ENCODE measurements at places on chromosomes 5 and 9.

DNA sequence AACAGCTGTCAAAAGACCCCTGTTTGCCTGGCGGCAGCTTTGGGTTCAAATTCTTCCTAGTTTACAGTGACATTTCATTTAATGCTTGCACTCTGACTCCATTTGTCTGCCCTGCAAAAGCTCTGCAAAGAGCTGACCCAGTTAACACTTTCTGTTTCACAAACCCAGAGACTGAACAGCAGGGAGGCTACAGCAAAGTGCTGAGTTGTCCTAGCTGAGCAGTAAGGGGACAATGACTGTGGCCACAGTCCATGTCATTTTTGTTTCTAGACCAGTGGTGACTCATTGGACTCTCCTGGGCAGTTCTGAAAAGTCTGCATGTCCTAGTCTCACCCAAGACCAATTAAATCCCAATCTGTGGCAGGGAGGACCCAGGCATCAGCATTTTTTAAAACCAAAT, 994.8 kb upstream of the WWC1 start:
- no peak for DNase-seq

DNA sequence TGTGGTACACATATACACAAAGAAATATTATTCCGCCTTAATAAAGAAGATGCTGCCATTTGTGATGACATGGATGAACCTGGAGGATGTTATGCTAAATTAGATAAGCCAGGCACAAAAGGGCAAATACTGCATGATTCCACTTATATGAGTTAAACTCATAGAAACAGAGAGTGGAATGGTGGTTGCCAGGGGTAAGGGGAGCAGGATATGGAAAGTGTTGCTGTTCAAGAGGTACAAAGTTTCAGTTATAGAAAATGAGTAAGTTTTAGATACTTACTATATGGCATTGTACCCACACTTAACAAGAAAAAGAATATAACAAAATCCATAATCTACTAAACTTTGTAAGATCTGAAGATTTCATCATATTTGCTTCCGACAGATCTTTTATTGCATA, 252.2 kb downstream of the SYK start:
- DNase-seq, result no peak

- DNase-seq, result no peak
Measured at GRCh38 chr5:35921930-35922329, 16.5 kb downstream of the CAPSL start.

- DNase-seq, result no peak
Measured at GRCh38 chr5:33968211-33969005, 16.1 kb downstream of the SLC45A2 start.

GRCh38 chr5:125587631-125588030, 835.6 kb upstream of the GRAMD2B start:
- DNase-seq, result no peak

DNA sequence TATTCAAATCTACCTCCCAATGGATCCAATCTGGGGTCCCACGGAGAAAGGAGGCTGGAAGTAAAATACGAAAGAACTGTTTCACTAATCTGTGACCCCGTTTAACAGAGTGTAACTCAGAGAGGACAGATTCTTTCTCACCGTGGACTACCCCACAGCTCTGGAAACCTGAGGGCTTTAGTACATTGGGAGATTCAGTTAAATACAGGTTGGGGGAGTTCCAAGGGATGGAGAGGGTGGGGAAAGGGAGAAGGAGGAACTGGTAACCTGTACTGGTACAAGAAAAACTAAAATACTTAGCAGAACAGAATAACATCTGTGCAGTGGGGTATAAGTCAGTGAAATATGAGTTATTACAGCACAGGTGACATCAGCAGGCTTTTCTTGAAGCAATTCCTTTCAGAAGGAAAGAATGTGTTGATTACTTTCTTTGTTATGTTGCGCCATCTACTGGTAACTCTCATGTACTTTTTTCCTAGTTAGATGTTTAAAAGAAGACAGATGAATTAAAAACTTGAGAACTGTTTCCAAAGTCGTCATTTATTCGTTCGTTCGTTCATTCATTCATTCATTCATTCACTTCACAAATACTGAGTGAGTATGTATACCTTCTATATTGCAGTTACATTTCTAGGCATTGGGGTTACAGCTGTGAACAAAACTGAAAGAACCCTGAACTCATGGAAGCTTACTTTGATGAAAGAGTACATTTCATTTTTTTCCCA, 30.0 kb upstream of the STOM start:
- DNase-seq, result no peak

GRCh38 chr9:122402403-122402871, 31.6 kb downstream of the PTGS1 start:
- no peak for DNase-seq

DNA sequence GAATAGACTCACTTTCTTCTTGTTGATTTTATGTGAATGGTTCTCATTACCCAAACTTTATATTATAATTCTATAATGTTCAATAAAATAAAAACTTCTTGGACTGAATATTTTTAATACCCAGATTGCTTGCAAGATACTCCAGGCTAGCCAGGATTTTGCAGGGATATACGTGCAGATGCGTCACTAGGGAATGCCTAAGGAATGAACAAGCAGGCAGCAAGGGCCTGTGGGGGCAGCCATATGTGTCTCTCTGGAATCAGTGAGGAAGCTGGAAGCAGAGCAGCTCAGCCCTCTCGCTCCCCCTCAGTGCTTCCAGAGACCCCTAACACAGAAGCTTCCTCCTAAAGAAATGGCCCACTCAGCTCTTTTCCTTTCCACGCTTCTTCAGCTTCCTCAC, 457.4 kb downstream of the CCDC171 start:
- no peak for DNase-seq

DNA sequence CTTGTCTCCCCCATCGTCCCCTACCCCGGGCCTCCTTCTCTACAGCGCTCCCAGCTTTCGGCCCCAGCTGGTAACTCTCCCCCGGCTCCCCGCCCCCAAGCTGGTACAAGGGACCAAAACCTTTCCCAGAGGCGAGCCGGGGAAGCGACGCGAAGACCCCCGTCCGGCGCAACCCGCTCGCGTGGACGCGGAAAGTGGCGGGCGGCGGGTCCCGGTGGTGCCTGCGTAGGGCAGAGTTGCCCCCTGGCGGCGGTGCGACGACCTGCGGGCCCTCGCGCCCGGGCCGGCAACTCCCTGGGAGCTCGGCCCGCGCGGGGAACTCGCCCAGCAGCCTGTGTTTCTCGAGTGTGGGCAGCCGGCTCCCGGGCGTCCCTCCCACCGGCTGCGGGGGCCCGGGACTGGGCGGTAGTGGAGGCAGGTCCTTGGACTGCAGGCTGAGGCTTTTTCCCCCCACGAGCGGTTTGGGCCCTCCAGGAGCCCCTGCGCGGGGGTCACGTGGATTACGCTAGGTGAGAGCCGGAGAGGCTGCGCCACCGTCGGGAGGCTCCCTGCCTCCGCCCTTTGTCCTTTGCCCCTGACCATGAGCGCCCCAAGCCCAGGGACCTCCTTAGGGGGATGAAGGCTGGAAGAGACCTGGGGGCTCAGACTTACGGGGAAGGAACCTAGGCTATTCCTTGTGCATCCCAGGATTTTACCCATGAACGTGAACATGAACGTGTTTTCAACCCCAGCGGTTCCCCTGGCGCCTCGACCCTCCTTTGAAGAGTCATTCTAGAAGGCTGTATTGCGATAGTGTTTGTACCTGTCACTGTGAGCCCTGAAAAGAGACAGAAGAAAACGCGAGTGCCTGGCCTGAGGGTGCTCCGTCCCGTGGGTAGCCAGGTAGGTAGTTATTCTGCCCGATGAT, 2.9 kb upstream of the FOXD1 start:
- no peak for DNase-seq

DNA sequence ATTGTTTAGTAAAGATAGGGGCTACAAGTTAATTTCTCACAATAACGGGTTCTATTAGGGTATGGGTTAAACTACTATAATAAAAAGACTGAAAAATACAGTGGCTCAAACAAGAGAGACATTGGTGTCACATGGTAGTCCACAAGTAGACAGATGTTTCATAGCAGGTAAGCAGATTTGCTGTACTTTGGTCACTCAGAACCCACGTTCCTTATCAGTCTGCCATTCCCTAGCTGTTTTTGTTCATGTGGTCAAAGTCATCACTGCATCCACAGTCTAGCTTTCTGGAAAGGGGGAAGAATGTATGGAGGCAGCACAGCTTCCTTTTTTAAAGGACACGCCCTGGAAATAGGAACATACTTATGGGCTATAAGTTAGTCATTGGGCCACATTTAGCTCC, 73.0 kb downstream of the SLC12A2 start:
- no peak for DNase-seq

GRCh38 chr9:111944241-111944866, 47.7 kb downstream of the UGCG start:
- DNase-seq, result no peak

DNA sequence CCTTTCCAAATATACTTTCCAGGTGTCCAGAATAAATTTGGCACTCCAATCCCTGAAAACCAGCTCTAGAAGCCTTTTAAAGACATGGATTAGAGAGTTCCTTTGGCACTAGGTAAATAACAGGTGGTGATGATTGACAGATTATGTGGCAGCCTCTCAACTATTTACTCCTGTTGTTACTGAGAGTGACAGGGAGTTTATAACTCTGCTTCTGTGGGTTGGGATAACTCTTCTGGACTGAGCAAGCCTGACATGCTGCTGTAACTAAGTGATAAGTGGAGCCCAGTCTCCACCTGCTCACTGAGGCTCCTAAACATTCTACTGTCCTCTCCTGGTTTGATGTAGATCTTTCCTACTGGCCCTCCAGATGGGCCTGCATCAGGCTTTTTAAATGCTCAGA, 693.2 kb upstream of the FTMT start:
- DNase-seq, result no peak

DNA sequence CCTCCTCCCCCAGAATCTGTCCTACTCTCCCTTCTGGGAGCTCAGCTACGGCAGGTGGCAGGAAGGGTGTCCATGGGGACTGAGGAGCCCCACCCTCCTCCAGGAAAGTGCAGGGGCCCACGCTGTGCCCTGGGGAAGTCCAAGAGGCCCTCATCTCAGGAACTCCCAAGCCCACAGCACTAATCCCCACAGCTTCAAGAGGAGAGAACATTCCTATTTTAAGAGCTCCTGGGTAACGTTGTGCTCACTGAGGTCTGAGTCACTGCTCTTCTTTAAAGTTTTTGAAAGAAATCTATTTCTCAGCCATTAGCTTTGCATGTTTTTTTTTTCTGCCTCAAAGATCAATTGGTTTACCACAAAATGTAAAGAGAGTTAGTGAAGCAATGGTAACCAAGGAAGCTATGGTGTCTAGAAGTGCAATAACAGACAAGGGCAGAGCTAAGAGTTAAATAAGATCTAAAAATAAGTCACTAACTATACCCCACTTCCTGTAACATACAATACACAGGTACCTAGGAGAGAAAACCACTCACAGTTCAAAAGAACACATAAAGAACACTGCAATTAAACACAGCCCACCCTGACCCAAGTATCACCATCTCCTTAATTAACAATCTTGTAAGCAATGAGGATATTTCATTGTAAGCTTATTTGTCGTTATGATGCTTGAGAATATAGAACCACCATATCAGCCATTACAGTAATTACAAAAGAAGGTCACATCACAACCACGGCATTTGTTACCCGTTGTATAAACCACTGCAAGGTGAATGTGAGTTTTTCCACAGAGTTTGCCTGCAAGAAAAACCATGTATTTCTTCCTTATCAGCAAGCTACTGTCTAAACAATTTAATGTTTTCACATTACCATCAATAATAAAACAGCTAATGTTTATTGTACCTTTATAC, 382.3 kb upstream of the SLC30A5 start:
- DNase-seq, result no peak

- no peak for DNase-seq
Measured at GRCh38 chr5:98749046-98749445, 24.4 kb upstream of the RGMB start.

GRCh38 chr9:94632737-94633136, 6.6 kb downstream of the FBP1 start:
- no peak for DNase-seq

DNA sequence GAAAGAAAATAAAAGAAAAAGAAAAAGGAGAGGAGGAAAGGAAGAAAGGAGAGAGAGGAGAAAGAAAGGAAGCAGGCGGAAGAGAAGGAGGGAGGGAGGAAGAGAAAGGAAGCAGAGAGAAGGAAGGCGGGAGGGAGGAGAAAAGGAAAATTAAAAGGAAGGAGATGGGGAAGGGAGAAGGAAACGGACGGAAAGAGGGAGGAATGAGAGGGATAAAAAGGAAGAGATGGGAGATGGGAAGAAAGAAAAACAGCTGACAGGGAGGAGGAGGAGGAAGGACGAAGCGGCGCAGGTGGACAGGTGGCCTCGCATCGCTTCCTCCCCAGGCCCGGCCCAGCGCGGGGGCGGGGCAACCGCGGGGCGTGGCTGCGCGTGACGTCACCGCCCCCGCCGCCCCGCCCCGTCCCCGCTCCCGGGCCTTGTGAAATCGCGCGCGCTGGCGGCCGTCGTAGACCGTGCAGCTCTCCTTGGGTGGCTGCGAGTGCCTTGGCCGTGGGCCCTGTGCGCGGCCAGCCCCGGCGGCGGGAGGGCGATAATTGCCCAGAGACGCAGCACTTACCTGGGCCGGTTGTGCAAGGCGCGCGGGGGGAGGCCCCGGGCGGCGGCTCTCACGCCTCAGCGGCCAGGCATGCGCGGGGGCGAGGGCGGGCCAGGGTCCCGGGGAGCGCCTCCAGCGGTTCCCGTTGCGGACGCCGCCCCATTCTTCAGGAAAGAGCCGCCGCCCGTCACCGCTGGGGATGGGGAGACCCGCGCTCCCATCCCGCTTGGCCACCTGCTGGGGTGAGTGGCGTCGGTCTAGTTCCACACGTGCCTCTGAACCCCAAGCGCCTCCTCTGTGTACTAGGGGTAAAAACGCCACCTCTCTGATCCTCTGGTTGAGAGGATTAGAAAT, 49.6 kb upstream of the FOXE1 start:
- peak; percentile 67 for DNase-seq

DNA sequence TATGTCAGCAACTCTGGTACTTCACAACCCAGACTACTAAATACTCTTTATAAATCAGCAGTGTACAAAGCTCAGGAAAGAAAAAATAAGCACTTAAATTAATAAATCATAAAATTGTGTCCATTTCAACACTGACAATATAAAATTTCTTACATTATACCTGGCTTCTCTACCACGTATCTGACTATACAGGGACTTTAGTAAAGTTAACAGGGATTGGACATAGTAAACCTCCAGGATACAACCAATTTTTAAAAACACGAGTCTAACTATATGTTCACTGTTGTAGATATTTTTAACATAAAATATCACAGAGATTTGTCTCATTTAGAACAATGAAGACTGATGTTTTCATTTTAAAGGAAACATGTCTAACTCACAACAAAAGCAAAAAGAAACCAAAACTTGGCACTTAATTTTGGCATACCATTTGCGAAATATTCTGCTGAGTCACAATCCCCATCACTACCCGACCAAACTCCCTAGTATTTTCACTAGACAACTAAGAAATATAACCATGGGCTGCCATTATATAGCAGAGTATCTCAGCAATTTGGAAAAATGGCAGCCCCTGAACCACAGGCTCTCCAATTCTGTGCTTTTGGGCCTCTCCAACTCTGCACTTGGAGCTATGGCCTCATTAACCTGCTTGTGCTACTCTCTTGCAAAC, 14.4 kb downstream of the FAM169A start:
- DNase-seq, result no peak

- no peak for DNase-seq
Measured at GRCh38 chr9:37650299-37650872, 368 bp upstream of the FRMPD1 start.

All from activated CD8-positive, alpha-beta memory T cell treated with anti-CD3 and anti-CD28 coated beads for 1 hour (primary cell).